ENCODE measurements at places on chromosomes 4 and X.

DNA sequence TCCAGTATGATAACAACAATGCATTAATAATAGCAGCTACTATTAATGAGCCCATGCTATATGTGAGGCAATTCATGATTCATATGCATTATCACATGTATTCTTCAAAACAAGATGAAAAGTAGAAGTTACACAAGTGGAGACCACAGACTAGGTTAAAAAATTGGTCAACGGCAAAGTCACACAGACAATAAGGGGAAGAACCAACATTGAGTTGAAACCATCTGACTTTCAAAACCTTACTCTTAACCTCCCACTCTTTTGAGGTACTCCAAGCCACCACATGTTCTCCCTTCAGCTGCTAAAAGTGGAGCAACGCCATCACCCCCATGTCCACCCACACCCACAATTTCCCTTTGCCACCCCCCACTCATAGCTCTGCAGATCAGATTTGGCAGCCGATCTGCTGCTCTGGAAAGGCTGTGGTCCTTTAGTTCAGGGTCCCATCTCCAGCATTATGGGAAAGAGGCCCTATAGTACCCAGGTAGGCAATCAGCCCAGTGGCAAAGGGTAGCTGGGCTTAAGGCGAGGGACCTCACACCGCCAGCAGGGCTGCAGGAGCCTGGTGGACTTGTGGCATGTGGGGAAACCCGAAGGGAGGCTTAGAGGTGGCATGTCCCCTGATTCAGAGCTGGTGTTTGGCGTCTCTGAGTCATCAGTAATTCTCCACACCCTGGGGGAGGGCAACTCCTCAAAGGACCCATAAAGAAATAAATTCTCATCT lies 33.5 kb upstream of the CYBB start:
- no peak for DNase-seq

DNA sequence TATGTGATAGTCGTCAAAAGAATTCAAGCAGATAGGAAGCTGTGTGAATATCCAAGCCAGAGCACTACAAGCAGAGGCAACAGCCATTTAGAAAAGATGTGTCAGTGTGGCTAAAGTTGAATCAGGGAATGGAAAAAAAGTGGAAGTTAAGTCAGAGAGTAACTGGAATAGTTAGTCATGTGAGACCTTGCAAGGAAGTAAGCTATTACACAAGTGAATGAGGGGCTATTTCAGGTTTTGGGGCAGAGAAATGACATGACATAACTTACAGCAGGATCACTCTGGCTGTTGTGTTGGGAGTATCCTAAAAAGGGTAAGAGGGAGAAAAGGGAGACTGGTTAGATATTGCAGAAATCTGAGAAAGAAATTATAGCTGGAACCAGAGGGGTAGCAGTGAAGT lies 236.6 kb upstream of the PCDH18 start:
- no peak for DNase-seq

- no peak for DNase-seq
Measured at GRCh38 chrX:56792270-56793111, 63.4 kb downstream of the NBDY start.

DNA sequence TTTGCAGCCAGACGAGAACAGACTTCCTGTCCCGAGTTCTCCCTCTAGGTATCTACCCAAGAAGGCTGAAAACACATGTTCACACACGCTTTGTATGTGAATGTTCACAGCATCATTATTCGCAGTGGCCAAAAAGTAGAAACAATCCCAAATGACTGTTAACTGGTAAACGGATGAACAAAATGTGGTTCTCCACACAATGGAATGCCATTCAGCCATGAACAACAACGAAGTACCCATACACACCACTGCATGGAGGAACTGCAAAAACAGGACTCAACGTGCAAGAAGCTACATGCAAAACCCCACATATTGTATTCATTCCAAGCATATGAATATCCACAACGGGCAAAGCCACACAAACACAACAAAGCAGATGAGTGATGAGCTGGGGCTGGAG lies 45.0 kb downstream of the PDHA1 start:
- no peak for DNase-seq

GRCh38 chr4:187396106-187396505 lies 599.5 kb upstream of the ZFP42 start:
- no peak for DNase-seq

DNA sequence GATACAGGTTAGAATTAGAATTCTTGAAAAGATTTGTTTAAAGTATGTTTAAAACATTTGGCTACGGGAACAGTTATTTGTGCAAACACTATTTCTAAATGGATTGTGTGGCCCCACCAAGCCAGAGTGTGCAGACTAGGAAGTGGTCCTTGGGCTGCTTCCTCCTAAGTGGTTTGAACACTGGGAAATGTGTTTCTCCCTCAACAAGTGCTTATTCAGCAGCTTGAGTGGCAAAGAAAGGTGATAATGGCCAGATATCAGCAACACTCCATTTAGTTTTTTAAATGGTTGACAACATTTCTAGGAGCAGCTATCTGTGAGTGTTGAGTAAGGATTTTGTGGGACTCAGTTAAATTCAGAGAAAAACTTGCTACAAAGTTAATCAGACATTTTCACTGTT lies 141.4 kb upstream of the LNX1 start:
- no peak for DNase-seq

GRCh38 chr4:84051639-84052038 lies 447.5 kb downstream of the NKX6-1 start:
- DNase-seq: no peak

DNA sequence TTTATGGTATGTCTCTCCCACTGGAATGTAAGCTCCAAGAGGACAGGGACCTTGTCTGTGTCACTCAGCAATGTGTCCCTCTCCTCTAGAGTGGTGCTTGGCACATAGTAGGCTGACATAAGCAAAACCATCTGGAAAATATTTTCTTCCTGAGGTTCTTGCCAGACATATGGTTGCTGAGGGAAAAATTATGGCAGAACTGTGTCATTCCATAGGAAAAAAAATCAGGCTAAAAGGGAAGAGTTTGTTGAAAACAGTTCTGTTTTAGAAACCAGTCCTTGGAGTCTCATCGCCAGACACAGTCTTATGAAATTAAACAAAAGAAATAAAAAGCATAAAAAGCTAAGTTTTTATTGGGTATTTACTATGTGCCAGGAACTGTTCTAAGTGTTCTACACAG lies 60.9 kb downstream of the RTL9 start:
- DNase-seq: no peak

DNA sequence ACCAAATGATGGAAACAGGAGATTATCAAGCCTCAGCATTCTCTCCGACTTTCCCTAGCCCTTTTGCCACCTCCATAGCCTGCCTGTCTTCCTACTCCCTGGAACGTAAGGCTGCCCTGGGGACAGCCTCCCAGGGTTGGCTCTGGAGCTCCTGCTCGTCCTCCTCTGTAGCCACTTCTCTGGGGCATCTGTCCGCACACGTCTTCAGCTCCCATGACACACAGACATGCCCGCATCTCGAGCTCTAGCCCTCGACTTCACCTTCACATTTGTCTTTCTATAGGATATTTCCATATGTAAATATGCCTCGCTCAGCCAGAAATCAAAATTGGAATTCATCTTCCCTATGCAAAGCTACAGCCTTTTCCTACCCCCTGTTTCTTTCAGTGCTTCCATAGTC lies 67.7 kb downstream of the TSC22D3 start:
- no peak for DNase-seq

DNA sequence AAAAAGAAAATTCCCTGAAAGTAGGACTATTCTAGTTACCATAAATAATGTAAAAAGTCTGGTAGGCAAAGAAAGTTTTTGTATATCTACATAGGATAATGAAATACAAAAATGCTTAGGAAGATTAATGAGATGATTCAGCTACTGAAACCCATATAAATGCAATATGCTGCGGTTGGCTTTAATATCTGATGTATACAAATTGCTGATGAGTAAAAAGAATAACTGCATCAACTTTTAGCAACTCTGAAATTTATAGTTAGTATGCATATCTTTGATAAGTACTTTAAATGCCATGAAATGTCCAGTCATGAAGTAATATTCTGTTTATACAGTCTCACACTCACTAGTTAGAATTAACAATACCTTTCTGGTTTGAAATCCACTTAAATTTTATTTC lies 404.8 kb downstream of the TLL1 start:
- DNase-seq: no peak

GRCh38 chr4:69843301-69843700 lies 16.6 kb downstream of the SULT1E1 start:
- no peak for DNase-seq

GRCh38 chr4:99893029-99893428 lies 1.2 kb downstream of the LAMTOR3 start:
- DNase-seq: no peak

DNA sequence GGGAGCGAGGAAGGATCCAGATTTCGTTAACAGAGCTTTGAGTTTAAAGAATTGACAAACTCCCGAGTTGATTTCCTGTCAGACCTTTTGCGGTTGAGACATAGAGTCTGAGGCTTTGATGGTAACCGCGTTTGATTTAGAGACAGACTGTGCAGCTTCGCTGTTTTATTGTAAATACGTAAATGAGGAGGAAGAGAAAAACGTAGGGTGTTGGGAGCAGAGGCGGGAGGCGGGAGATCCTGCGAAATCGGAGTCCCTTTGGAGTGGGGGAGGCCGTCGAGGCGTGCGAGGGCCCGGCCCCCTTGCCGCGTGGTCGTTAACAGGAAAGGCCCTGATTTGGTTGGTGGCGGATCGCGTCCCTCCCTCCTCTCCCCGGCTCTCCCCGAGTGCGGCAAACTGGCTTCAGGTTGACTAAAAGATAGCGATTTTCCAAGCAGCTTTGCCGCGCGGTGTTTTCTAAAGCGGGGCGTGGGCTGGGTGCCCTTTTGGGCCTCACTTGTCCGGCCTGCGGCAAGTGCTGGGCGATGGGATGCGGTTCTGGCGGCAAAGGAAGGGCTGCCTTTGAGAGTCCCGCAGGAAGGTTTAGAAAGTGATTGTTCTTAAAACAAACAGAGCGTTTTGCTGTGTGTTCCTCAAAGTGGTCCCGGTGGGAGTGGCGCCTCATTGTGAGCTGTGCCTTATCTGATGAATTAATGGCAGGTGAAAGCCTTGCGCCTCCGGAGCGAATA lies 857 bp downstream of the SCML1 start:
- no peak for DNase-seq

All from HuH-7.5 (cell line).